Suppressor macrophage treated with lipopolysaccharide for 4 hours (primary cell): ENCODE measurements at places on chromosomes 6 and 20.

DNA sequence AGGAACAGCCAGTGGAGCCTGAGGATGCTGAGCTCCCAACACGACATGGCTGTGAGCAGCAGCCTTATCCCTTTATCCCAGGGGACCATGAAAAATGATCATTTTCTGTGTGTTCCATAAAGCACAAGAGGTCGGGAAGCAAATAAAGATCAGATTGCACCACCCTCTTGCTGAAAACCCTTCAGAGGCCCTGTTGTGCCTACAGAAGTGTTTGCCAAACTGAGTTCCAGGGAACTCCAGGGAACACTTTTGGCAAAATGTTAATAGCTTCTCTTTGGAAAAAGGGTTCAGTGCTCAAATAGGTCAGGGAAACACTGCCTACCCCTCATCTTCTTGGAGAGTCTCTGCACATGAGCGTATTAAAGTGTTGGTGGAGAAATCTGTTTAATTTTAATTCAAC, 24.4 kb downstream of the ARMC2 start:
- DNase-seq = no peak

DNA sequence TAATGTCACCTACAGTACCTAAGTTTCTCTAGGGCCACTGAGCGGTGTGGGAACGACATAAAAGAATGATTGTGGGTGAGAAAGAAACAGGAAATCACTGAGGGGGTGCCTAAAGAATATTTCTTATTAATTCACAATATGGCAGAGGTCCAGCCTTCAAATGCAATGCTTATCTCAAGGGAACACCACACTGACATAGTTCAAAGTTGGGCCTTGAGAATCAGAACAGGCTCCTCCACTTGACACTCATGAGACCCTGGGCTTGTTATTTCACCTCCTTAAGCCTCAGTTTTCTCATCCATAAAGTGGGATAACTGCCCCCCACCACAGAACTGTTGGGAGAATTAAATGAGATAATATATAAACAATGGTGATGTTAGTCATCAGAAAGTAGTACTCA, 40.4 kb upstream of the ARHGAP18 start:
- no peak for DNase-seq

DNA sequence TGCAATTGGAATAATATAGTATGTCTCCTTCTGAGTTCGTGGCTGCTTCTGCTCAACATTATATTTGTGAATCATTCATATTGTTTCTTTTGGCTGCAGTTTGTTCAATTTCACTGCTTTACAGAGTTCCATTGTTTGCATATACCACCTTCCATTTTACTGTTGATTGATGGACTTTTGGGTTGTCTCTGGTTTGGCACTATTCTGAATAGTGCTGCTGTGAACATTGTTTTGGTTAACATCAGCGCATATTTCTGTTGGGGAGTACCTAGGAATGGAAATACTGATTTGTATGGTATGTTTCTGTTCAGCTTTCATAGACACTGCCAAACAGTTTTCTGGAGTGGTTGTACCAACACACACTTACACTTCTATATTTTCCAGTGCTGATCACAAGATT, 46.9 kb downstream of the UST start:
- DNase-seq = no peak

DNA sequence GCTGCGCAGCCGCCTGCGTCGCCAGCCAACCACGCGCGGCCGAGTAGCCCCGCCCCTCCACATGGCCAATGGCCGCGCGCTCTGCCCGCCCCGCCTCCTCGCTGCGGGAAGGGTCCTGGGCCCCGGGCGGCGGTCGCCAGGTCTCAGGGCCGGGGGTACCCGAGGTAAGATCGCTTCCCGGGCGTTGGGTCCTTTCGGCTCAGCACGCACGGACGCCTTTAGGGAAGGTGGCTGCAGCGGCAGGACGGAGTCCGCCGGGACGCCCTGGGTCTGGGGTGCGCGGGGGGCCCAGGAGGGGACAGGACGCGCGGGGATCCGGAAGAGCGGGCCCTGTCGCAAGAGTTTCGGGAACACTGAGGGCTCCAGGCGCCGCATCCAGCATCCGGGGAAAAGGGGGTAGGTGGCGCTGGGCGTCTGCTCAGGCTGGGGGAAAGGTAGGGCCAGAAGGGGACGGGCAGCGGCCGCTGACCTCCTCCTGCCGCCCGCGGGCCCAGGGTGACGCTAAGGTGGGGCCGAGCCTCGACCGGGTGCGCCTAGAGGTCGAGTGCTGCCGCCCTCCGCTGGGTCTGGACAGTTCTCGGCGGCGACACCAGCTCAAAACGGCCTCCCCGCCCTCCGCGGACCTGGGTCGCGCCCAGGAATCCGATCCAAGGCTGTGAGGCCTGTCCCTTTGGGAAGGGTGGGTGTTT, at the start of gene MAVS:
Gene MAVS (plus strand): TSS at position 95 of the 689 bp plus-strand sequence. CDS start 7,791 bp downstream, outside the sequence.
- peak; percentile 93 for DNase-seq

DNA sequence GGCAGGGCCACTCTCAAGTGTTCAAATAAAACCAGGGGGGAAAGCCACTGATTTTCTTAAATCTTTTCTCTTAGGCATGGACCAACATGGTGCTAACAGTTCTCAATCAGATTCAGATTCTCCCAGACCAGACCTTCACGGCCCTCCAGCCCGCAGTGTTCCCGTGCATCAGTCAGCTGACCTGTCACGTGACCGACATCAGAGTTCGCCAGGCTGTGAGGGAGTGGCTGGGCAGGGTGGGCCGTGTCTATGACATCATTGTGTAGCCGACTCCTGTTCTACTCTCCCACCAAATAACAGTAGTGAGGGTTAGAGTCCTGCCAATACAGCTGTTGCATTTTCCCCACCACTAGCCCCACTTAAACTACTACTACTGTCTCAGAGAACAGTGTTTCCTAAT, 41.5 kb upstream of the SMIM28 start:
- DNase-seq = no peak

DNA sequence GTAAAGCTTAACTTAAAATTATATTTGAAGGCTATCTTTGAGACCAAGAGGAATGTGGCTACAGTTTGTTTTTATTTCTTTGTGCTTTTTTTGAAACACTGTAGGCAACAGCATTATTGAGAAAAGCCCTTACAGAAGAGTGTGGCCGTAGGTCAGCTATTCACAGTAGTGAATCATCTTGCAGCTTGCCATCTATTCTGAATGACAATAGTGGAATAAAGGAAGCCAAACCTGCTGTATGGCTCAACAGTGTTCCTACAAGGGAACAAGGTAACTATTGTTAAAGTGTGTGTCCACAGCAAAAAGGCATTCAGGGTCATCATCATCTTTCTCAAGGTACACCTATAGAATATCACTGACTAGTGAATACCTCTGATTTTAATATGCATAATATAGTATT, 88.5 kb downstream of the KIZ start:
- DNase-seq = no peak

GRCh38 chr6:137867685-137868509, 838 bp downstream of the TNFAIP3 start:
- peak; percentile 67 for DNase-seq

GRCh38 chr6:168956884-168957730, 296.5 kb downstream of the THBS2 start:
- DNase-seq = peak; percentile 82

DNA sequence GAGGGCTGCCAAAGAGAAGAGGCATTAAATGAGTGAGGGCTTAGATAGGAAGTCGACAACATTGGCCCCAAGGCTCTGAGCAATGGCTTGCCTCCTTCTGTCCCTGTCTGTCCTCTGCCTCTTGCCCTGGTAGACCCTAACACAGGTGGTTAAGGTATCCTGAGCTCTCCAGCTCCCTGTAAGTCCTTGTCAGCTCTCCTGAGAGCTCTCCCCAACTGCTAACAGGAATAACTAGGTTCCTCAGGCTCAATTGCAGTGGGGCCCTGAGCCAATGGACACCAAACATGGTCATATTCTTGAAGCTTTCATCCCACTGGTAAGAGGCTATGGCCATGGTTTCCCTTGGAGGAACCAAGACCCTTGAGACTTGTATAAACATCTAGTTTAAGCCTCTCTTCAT, 5.0 kb upstream of the CPNE1 start:
- DNase-seq = no peak

DNA sequence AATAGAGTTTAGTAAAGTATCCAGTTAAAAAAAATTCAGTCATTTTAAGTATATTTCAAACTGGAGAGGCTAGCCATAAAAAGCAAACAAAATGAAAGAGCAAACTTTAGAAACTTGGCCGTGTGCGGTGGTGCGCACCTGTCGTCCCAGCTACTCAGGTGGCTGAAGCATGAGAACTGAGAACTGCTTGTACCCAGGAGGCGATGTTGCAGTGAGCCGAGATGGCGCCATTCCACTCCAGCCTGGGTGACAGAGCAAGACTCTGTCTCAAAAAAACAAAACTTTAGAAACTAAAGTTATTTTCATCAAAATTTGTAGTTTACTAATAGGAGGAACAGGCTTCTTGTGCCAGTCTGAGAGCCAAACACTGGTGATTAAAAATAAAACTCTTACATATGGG, 100.2 kb upstream of the POPDC3 start:
- DNase-seq = no peak

DNA sequence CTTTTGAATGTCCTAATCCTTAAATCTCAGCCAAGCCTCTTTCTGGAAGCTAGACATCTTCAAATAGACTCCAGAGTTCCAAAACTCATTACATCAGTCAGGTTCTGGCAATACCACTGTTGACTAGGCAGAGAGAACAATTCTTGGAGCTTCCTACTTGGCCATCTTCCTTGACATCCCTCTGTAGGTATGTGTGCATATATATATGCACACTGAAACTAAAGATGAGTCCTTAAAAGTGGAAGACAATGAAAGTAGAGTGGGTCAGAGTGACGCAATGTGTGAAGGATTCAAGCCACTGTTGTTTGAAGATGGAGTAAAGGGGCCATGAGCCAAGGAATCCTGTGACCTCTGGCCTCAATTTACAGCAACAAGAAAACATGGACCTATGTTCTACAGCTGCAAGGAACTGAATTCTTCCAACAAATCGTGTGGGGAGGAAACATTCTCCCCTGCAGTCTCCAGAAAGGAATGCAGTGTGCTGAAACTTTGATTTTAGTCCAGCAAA, 18.7 kb upstream of the DUSP22 start:
- DNase-seq = no peak

GRCh38 chr6:4564801-4565271, 211.4 kb upstream of the CDYL start:
- no peak for DNase-seq

GRCh38 chr6:5012519-5012918, 8.7 kb upstream of the RPP40 start:
- no peak for DNase-seq

DNA sequence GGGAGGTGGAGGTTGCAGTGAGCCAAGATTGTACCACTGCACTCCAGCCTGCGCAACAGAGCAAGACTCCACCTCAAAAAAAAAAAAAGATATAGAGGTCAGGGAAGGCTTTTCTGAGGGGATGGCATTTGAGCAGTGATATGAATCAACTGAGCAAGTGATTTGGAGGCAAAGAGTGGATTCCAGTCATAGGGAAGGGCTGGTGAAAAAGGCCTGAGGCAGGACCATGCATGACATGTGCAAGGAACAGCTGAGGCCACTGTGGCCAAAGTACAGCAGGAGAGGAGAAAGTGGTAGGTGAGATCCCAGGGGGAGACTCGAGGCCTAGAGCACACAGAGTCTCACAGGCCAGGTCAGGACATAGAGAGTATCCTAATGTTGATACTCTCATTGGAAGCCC, 20.1 kb upstream of the PTPRT start:
- DNase-seq = no peak

DNA sequence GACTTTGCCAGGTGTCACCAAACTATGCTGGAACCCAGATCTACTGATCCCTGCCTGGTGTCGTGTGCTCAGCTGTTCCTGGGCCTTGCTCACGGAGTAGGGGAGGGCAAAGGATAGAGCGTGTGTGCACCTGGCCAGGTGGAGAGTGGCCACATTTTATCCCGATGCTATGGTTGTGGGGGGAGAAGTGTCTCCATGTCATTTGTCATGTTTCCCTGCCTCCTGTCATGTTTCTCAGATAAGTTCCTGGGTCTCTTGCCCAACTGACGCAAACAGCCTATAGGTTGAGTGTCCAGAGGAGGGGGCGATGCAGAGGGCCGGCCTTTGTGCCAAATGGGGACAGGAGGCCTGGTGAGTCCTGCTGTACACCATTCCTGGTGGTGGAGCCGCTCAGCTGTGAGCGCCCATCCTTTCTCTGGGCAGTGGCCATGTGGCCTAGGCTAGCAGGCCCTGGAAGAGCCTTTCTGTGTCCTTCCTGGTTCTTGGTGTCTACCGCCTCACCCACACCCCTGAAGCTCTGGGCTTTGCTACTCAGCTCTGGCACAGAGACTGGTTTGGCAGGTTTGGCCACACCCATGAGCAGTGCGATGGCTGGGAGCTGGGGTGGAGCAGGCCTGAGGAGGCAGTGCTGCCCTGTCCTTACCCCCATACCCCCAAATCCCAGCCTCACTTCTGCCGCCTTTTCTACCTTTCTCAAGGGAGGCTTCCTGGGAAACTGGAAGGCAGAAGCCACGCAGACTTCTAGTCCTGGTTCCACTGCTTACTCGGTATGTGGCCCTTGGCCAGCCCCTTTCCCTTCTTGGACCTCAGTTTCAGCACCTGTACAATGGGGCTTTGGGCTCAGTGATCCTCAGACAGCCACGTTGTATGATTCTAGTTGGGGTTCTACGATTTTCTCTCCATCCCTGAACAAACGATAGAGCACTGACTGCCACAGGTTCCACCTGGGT, 32.3 kb upstream of the EPB41L1 start:
- no peak for DNase-seq

DNA sequence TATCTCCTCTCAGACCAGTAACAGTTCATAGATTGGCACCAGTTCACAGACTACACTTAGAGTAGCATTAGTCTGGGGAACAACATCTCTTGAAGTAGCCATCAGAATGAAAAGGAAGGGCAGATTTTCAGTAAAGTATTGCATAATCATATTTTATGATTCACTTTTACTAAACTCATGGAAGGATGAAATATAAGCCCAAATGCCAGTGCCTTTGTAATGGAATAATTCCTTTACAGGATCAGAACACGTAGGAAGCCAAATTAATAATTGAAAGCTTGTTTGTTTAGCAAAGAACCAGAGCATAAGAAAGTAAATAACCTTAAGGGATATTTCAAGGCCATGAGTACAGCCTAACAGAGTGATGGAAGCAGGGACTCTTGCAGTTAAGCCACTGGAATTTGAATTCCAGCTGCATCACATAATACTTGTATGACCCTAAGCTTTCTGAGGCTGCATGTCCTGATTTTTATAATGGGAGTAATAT, 11.4 kb upstream of the LOC128125822 start:
- no peak for DNase-seq
